NCI-H1092 treated with DMSO at 0.1 percent for 48 hours (cell line): ENCODE measurements at places on chromosomes 4 and X.

GRCh38 chr4:86543560-86544309 lies 50.4 kb upstream of the PTPN13 start:
- DNase-seq, result no peak

- peak; percentile 37 for DNase-seq
Measured at GRCh38 chr4:152408514-152409327, 127.2 kb downstream of the FBXW7 start.

GRCh38 chr4:39820186-39820585 lies 122.2 kb downstream of the UBE2K start:
- DNase-seq, result no peak

DNA sequence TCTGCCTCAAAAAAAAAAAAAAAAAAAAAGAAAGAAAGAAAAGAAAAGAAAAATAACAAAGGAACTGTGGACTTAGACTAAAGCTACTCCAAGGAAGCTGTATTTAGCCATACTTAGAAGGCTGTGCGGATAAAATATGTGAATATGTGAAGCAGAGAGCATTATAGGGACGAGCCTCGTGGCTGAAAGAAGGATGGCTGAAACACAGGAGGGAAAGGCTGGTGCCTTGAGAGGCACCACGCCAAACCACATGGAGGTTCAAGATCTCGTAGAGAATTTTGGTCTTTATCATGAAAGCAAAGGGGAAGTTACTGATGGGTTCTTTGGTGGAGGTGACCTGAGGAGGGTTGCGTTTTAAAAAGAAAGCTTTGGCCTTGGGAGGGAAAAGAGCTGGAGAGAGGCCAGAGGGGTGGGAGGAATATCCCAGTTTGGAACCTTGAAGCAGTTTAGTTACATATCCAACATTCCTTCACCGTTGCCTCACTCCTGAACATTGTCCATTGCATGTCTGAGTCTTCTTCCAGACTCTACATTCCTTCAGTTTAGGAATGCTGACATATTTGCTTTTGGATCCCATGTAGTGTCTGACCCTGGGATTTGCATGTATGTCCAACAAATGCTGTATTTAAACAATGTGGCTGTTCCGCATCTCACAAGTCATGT lies 82.5 kb downstream of the CPE start:
- DNase-seq, result no peak

DNA sequence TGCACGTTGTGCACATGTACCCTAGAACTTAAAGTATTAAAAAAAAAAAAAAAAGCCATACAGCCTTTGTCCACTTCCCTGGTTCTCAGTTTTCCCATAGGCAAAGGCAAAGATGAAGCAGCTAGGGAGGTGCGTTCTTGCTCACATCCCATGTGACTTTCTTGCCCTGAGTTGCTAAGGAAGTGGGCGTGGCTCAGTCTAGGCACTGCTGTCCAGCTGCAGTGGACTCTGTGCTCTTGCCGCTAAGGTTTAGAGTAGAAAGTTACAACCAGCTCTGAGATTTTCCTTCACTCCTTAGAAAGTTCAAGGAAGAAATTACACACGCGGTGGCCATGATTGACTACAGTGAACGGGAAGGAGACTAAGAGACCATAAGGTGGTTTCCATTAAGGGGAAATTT lies 144.7 kb downstream of the NAA11 start:
- DNase-seq, result no peak

- DNase-seq, result no peak
Measured at GRCh38 chr4:42643685-42644084, 13.2 kb downstream of the ATP8A1 start.

GRCh38 chr4:125140966-125141495 lies 173.7 kb upstream of the FAT4 start:
- no peak for DNase-seq

GRCh38 chr4:137532869-137533236 lies 559 bp upstream of the PCDH18 start:
- no peak for DNase-seq

DNA sequence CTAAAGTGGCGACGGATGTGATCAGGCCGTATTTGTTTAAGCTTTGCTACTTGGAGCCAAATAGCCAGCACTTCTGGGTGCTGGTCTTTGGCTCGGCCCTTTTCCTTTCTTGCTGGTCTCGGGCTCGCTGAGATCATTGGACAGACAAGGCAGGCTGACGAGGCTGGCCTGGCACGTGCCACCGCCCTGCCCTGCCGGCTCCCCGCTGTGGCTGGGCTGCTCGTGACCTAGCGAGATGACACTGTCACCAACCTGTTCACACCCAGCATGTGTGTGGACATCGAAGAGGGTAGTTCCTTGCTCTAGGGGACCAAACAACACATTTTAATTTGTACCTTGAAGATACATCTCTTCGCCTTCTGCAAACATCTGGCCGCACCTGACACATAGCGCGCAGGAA lies 98.0 kb downstream of the ABLIM2 start:
- DNase-seq, result no peak

- no peak for DNase-seq
Measured at GRCh38 chr4:138162259-138162658, 79.9 kb downstream of the SLC7A11 start.

DNA sequence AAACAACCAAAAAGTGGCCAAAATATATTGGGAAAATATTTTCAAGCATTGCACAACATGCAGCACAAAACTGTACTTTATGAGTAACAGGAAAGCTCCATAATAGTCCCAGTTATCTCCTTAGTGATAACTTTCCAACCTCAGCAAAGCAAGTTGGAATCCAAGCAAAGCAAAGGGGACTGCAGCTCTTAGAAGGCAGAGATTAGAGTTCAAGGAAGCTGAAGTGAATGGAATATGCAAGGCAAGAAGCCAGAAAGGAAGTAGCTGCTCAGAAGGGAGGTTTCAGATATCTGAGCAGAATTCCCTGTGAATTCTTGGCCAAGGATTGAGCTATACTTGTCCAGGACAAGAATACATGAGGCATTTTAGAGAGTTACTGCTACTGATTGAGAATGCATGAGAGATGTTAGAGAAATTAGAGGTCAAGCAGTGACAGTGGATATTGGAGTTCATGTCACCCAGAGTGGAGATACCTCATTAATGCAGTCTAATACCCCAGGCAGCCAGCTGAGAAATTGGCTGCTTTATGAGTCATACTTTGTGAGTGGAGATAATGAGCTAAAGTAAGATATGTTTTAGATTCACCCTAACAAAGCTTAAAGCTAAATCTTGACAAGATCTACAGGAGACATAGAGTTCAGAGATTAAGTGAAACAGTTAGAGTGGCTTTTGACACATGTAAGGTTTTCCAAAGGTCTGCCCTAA lies 102.8 kb downstream of the INPP4B start:
- DNase-seq, result no peak

- peak; percentile 88 for DNase-seq
Measured at GRCh38 chr4:128635141-128635954, 174.2 kb upstream of the JADE1 start.

GRCh38 chr4:12487000-12487399 lies 997.1 kb downstream of the RAB28 start:
- DNase-seq, result no peak

- no peak for DNase-seq
Measured at GRCh38 chr4:11640584-11640983, 211.9 kb upstream of the HS3ST1 start.

DNA sequence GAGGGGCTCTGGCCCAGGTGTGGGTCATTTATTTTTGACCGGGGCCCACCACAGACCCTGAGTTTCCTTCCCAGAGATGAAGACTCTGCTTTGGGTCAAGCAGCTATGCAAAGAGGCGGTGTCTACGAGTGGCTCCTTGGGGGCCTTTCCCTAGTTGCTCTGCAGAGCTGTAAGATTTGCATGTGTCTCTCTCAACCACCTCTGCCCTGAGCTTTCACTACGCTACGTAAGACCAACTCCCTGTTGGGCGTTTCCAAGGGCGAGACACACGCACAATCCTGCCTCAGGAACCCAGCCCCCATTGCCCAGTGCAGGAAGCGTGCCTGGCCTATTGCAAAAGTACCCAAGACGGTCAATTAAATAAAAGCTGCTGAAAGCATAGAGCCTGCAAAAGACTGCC lies 10.0 kb upstream of the ANOS1 start:
- no peak for DNase-seq

DNA sequence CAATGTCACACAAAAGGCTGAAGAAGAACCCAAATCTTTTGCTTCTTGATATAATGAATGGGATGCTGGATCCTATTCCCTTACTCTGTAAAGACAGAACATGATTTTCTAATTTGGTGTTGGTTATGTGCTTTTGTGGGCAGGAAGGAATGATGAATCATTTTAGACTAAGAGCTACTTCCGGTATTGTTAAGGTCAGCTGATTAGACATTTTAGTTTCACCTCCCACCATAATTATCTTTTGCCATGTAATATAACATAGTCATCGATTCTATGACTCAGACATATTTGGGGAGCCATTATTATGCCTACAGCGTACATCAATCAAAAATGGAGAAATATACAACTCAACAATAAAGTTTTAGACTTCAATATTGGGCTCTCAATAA lies 265.3 kb downstream of the ZNF674 start:
- DNase-seq, result no peak

DNA sequence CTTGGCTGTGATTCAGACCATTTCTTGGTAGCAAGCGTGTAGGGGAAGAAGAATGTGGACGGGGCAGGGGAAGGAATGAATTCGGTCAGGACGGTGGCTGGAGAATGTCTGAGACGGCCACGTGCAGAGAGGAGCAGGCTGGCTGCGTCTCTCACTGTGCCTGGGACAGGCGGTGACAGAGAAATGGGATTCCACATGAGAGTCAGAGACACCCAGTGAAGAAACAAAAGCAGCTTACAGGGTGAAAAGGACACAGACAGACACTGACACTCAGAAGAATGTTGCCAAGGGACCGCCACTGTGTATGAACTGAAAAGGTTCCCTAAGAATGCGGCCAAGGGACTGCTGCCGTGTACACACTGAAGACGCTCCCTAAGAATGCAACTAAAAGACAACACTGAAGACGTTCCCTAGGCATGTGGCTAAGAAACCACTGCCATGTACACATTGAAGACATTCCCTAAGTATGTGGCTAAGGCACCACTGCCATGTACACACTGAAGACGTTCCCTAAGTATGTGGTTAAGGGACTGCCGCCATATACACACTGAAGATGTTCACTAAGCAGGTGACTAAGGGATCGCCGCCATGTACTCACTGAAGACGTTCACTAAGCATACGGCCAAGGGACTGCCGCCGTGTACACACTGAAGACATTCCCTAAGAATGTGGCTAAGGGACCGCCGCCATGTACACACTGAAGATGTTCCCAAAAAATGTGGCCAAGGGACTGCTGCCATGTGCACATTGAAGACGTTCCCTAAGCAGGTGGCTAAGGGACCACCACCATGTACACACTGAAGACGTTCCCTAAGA lies 49.1 kb downstream of the DHRSX start:
- DNase-seq, result no peak

DNA sequence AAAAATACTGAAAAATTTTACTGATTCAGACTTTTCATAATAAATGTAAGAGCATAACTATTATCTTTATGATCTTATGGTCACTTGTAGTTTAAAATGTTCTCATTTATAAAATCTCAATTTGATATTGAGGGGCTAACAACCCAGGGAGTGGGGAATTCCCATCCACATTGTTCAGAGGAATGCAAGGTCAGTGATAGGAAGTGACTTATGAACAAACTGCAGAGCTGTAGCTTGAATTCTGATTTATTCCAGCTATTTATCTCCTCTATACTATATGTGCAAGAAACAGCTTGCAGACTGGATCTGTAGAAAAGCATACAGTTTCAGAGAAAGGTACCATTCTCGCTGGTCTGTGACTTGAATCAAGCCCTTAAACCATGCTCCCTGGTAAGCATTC lies 61.6 kb downstream of the SEC24D start:
- no peak for DNase-seq

- DNase-seq, result no peak
Measured at GRCh38 chr4:73223258-73223650, 35.3 kb downstream of the ANKRD17 start.

DNA sequence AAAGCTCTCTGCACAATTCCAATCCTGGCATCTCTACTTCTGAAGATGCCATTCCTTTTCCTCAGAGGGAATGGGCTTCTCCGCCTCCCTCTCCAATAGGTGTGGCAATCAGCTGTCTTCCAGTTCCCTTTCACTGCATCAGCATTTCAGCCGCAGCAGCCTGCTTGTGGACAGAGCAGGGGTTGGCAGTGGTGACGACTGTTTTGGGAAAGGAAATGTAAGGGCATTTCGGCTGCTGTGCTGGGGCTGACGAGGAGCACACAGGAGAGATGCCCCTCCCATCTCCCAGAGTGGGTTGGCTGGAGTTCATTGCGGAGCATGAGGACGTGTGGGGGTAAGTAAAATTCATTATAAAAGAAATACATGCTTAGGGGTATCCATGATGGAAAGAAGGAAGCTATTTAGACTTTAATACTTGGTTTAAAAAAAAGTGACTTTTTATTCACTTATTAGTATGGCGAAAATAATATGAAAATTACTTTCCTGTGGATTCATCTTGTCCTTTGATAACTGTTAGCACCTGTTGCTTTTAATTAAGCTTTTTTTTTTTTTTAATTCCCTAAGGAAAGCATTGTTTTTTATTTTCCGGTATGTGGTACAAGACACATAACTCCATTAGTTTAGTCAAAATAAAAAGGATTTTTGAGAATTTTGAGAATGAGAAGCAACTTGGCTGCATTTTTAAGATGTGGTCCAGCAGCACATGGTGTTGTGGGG lies at the start of gene LIMCH1:
Gene LIMCH1, plus strand, starts transcription at position 141 of the 717 bp plus-strand sequence. CDS start 67,839 bp downstream, outside the sequence.
- DNase-seq, result no peak

DNA sequence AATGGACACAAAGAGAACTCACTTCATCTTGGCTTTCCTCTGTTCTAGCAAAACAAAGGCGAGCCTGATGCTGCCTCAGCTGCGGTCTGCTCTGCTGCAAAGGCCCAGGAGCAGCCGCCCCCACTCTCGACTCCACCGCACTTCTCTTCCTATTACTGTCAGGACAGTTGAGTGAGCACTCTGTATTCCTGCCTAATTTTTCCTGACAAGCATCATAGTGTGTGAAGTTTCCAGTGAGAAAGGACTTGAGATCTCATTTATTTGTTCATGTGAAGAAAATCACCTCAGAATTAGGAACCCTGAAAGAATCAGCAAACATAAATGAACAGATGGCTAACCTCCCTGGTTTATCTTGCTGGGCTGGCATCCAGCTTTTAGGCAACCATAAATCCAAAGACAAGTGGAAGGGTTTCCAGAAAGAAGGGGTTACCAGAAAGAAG lies 15.6 kb downstream of the SCARB2 start:
- DNase-seq, result peak; percentile 98

GRCh38 chr4:153661215-153661822 lies 22.8 kb upstream of the TLR2 start:
- DNase-seq, result no peak

DNA sequence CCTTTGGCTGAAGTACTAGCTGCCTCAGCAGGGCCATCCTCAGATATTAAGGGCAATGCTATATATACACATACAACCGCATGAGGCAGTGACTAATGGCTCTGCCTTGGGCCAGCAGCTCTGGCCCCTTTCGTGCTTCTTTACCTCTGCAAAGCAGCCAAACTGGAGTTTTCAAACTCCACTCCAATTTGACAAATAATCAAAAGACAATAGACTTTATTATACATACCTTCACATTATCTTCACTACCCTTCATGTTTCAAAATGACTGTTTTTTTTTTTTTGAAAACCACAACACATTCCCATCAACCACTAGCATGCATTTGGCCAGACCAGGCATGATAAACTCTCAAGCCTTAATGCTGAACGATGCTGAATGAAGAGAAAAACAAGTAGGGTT lies 187.7 kb downstream of the ENOX2 start:
- no peak for DNase-seq

GRCh38 chr4:185774131-185774653 lies 37.8 kb downstream of the SORBS2 start:
- no peak for DNase-seq

GRCh38 chr4:13970349-13970748 lies 342.8 kb upstream of the BOD1L1 start:
- DNase-seq, result no peak

GRCh38 chrX:104013606-104014005 lies at the start of gene H2BW1:
TSS of gene H2BW1 (minus strand) at chrX:104013708. CDS start at chrX:104013576, 132 bp downstream.
- no peak for DNase-seq

GRCh38 chrX:156003486-156004185 lies 6.1 kb downstream of the IL9R start:
- no peak for DNase-seq
